A549 treated with CORT108297 at 1 μM for 4 hours (cell line): ENCODE measurements at places on chromosomes 7 and 10. TPM values are rescaled to one million over a fixed set of nuclear protein-coding genes. Genes with fewer than 3 reads are reported as not detected.

Gene PHKG1
- total RNA-seq, result 0.31 to 0.83 TPM (median 0.65 TPM) in 5 replicates

Gene CWF19L1
- total RNA-seq, result 19.4 to 26.9 TPM (median 21.3 TPM) in 5 replicates

Gene VPS50
- 5.7 to 7.4 TPM (median 6.5 TPM) in 5 replicates for total RNA-seq

Gene TWIST1
- 2.4 to 4.3 TPM (median 3.8 TPM) in 5 replicates for total RNA-seq

Gene PURB
- total RNA-seq, result 10.5 to 12.4 TPM (median 11.1 TPM) in 5 replicates

Gene ATOH7
- 0.12 to 0.34 TPM (median 0.28 TPM) in 5 replicates for total RNA-seq

Gene KIAA1549
- 5.7 to 8.5 TPM (median 7.2 TPM) in 5 replicates for total RNA-seq

Gene CRTAC1
- 1.2 to 1.9 TPM (median 1.4 TPM) in 5 replicates for total RNA-seq

Gene GNAI1
- total RNA-seq, result 32.5 to 39.0 TPM (median 36.2 TPM) in 5 replicates
